ENCODE measurements at places on chromosomes 2 and 18.

- DNase-seq = no peak
These were observed 163.6 kb upstream of the TMEM200C start for GRCh38 chr18:6058941-6059340.

GRCh38 chr2:136019306-136019705 is 33.9 kb upstream of the DARS1 start:
- DNase-seq = no peak

DNA sequence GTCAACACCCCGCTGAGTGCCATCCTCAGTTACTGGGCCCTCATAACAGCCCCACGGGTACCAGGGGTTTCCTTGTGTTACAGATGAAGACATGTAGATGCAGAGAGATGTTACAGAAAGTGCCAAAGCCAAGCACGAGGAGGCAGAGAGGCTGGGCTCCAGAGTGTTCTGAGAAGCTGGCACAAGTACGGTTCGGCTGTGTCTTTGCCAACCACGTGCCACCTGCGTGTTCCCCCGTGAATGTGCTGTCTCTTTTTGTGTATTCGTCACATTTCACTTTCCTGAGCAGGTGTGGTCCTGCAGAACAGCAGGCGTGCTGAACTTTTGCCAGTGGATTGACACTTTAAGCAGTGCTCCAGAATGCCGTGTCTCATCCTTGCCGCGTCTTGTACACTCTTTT is 124.6 kb downstream of the NCK2 start:
- no peak for DNase-seq

GRCh38 chr18:54630963-54631362 is 39.9 kb downstream of the DYNAP start:
- no peak for DNase-seq

DNA sequence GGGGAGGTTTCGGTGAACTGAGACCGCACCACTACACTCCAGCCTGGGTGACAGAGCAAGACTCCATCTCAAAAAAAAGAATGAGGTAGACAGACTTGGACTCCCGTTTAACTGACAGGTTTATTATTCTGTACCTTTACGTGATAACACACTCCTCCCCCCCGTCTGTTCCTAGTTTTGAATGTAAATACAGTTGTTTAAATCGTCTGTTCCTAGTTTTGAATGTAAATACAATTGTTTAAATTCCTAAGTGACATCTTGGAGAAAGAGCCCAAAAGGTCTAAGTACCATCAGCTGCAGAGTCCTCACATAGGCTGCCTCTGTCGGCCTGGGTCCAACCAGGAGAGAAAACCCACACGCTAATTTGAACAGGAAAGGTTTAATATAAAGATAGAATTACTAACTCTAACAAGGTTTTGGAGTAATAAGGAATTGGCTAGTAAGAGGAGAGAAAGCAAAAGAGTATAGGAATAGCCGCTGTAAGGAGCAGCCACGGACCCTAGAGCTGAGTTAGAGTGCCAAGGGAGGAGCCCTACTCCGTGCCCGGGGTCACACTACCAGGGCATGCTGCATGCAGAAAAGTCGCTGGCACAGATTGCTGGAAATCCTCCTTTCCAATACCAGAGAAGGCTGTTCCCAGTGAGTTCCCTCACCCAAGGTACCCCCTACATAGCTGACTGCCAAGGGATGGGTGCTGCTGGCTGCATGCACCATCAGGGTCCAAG is 83.5 kb upstream of the RANBP2 start:
- no peak for DNase-seq

DNA sequence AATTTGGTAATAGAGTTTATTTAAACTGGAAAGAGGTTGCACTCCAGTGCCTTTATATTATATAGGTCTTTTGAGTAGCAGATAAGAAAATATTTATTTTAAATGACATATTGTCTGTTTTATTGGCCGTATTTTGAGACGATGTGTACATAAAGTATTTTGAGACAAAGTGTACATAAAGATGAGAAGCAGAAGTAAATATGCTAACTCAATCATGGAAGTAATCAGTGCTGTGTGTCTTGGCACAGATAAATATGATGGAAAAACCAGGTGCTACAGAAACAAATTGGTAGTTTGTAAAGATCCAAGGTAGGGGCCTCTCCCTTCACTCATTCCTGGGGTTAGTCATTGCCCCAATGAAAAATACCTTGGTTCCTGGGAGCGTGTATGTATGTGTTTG is 382.9 kb downstream of the DSEL start:
- DNase-seq = no peak

- DNase-seq = no peak
These were observed 866.6 kb downstream of the CPS1 start for GRCh38 chr2:211423018-211423417.

DNA sequence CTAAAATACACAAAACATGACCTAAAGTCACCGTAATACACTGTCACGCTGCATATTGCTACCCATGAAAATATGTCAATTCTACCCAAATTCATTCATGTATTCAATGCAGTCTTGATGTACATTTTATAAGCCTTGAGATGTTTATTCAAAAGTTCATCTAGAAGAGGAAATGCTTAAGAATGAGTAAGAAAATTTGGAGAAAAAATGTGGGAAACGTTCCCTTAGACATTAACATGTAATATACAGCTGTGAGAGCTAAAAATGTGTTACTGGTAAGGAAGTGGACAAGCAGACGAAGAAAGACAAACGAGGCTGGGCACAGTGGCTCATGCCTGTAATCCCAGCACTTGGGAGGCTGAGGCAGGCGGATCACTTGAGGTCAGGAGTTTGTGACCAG is 37.3 kb downstream of the THAP4 start:
- no peak for DNase-seq

GRCh38 chr2:208306291-208306690 is 40.2 kb downstream of the PIKFYVE start:
- DNase-seq = peak; percentile 5

- no peak for DNase-seq
These were observed 708.5 kb upstream of the FAM98A start for GRCh38 chr2:34307636-34308035.

DNA sequence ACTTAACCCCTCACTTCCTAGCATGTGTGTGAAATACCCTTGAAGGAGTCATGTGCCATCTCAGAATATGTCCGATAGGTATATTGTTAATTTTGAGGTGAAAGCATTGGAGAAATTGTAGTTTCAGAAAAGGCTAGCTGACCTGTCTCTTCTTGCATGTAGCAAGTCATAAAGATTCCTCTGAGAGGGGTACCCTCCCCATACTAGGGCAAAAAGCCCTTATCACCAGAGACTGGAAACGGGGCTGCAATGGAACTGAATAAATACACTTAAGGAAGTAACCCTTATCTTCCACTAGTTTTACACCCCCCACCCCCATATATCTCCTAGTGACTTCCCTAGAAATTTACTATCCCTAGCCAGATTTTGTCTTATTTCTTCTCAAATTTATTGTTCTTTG is 1.8 kb upstream of the SF3B6 start:
- DNase-seq = no peak

DNA sequence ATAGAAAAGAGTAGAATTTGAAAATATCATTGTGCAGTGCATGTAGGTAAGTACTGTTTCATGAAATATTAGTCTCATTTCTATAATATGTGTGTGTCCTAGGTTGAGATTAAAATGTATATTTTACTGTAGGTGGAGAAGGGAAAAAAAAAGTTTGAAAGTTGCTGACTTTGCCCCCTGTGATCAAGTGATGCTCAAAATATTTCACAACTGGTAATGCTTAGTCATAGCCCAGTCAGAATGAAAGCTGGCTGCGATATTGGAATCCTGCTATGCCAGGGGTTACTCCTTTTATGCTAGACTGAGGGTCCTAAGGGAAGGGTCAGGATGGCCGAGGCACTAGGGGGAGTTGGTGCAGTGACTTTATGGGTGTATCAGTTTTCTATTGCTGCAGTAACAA is 19.5 kb upstream of the CFAP36 start:
- no peak for DNase-seq

Measured in AG09319 (cell line).